ENCODE measurements at places on chromosomes 16 and 17.
A peak's percentile ranks its signal among the peaks of the same experiment; 100 is the strongest.

DNA sequence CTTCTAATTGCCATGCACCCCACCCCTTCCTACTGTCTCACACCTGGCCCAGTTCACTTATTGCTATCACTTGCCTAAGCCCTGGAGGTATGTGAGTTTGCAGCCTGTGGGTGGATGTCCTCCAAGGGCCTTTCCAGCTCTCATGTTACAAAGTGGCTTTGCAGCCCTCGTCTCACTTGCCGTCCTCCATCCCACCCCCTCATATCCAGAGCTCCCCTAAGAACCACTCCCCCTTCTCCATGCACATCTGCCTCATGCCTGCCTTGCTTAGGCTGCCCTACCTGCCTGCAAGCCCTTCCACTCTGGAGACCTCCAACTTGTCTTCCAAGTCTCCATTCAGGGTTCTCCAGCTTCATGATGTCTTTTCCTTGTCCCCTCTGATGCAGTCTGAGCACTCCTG, 119.4 kb upstream of the NLRP1 start:
- DNase-seq = no peak

DNA sequence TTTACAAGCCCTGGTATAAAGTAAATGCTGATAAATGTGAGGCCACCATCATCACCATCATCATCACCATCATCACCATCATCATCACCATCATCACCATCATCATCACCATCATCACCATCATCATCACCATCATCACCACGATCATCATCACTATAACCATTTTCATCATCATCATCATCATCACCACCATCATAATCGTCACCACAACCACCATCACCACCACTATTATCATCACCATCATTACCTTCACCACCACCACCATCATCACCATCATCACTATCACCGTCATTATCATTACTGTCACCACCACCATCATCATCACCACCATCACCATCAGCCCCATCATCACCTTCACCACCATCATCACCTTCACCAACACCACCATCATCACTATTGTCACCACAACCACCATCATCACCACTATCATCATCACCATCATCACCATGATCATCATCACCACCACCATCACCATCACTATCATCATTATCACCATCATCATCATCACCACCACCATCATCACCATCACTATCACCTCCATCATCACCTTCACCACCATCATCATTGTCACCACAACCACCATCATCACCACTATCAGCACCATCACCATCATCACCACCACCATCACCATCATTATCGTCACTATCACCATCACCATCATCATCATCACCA, 16.6 kb upstream of the ZNF469 start:
- DNase-seq = no peak

GRCh38 chr17:35056013-35056412, 7.5 kb downstream of the RFFL start:
- no peak for DNase-seq

DNA sequence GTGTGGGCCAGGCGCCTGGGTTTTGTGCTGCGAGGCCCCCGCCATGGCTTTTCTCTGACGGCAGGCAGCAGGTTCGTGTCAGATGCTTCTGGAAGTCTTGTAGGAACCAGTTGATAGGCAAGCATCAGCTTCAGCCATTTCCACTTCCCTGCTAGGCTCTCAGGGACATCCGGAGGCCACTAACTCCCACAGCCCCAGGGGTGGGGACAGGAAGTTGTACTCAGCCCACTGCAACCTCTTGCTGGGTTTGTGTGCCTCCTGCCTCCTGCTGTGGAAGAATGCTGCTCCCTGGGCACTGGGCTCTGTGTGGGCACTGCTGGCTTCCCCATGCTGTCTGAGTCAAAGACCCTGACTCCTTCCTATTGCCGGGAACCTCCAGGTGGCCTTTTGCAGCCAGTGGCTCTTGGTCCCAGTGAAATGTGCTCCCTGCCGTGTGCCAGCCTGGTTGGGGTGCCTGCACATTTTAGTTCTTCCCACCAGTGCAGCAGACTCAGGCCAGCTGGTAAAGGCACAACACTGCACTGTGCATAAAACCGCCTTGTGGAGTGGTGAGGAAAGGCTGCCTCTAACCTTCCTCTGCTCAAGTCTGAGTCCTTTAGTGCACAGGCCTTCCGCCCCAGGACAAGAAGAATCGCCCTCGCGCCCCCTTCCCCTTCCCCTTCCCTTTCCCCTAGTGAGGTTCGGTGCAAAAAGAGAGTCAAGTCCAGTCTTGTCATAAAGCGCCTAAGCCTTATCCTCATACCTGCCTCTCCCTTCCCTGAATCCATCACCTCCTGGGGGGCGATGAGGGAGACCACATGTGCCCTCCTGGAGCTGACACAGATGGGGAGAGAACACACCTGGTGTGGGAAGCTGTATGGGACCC, 16.6 kb downstream of the LDHD start:
- peak; percentile 58 for DNase-seq

GRCh38 chr16:59319871-59320270, 585.8 kb upstream of the GOT2 start:
- no peak for DNase-seq

GRCh38 chr16:12677502-12677901, 126.2 kb downstream of the CPPED1 start:
- no peak for DNase-seq
